ENCODE measurements at places on chromosomes 7 and 10.
A peak's percentile ranks its signal among the peaks of the same experiment; 100 is the strongest.

GRCh38 chr7:139914306-139915267 lies 85.5 kb downstream of the TBXAS1 start:
- no peak for DNase-seq

GRCh38 chr10:31319602-31320549 lies 860 bp downstream of the ZEB1 start:
- DNase-seq, result peak; percentile 16

DNA sequence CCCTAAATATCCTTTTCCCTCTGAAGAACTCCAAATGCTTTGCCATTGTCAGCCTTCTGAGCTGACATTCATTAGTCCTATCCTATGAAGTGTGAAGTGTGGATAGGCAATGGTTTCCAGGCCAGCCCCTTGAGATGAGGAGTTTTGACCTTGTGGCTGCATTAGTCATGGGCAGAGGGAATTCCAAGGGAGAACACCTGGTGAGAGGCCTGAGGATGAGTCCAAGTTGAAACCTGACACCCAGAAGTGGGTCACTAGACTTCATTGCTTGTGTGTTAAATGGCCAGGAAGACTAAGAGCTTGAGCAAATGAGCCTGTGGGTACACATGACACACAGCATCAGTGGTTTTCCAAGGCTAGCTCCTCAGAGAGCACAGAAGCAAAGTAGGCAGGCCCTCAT lies 260.8 kb downstream of the SKAP2 start:
- peak; percentile 89 for DNase-seq

- no peak for DNase-seq
Measured at GRCh38 chr10:91411621-91412020, 1.5 kb downstream of the HECTD2 start.

- DNase-seq, result no peak
Measured at GRCh38 chr10:73983096-73984047, 14.5 kb upstream of the VCL start.

GRCh38 chr7:80823057-80823456 lies 95.8 kb downstream of the SEMA3C start:
- DNase-seq, result no peak

DNA sequence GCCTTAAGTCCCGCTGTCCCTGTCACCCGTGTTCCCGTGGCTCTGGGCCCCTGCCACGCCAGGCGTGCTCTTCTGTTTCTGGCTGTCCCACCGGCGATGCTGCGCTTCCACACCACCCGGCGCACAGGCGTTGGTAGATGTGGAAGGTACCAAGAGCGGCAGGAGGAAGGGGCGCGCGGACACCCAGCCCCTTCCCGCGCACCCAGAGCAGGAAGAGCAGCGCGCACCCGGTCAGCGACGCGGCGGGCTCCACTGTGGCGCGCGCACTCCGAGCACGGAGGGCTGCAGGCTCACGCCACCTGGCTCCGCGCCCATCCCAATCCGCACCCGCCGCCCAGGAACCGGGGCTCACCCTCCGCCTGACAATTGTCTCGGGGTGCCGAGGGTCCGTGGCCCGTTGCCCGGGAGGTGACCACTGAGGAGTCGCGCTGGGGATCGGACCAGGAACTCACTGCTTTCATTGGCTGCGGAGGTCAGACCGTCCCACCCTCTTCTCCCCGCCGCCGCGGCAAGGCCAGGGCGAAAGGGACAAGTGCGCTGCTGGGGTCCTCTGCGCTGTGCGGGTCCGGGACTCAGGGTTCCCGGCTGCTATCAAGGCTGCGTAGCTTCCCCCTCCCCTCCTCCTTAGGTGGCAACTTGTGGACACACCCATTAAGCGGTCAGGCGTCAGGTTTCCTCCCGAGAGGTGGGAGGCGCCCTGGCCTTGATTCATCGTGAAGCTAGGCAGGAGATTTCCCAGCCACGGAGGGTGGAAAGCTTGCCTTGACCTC lies 121.6 kb upstream of the ZNF92 start:
- DNase-seq, result peak; percentile 89

DNA sequence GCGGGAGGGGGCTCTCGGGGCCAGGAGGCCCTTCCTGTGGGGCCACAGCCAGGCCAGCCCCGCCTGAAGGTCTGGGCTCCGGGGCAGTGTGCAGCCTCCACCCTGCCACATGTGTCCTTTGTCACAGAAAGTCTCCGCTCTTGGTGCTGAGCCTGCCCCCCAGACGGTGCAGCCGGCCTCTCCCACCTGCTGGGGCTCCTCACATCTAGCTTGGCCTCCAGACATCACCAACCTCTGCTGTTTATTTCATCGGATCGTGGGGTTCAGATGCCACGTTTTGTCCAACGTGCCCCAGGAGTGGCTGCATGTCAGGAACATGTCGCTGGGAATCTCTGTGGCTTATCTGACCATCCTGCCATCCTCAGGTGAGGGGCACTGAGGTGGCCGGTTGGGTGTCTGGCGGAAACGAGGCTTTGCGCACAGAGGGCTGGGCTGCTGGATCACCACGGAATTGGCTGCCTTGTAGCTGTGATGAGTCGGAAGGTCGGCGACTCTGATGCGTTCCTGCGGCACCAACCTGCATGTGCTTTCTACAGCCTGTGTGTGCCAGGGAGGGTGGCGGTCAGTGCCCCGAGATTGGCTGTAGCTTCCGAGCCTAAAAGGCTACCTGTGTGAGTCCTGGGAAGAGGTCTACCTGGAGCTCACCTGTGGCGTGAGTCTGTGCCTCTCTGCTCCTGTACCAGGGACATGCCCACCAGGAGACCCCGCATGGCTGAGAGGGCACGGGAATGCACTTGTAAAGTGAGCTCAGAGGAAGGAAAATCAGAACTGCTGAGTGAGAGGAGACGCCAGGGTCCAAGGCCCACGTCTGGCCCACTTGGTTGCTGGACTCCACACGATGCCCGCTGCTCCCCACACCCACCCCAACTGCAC lies 316.4 kb downstream of the DNAJB6 start:
- DNase-seq, result no peak

DNA sequence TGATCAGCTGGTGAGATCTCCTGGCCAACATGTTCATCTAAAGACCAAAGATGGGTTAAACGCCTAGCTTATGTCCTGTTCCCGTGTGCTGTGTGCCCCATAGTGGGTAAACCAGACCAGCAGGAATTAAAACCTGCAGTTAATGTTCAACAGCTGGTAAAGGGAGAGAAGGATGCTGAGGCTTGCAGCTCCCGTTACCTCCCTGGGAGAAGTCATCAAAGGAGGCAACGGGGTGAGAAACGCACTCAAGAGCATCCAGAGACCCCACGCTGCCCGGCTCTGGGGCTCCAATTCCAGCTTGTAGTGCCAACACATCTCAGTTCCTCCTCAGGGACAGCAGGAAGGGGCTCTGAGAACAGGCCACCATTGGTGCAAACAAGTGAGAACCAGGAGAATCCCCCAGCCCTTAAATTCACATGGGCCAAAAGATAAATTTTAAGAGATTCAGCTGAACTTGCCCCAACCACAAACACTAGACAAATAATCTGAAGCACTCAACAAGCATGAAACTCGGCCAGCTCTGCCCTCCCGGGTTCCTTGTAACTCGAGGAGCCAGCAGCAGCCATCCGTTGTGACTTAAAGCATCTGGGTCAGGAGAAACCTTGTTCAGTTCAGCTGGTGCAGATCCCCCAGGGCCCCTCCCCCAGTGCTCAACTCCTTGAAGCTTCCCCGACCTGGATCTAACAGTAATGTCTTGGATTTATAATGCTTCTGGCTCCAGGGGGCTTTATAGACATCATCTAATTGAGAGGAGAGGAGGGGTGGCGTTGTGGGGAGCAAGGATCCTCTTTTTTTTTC lies 29.4 kb downstream of the FAM241B start:
- peak; percentile 11 for DNase-seq

DNA sequence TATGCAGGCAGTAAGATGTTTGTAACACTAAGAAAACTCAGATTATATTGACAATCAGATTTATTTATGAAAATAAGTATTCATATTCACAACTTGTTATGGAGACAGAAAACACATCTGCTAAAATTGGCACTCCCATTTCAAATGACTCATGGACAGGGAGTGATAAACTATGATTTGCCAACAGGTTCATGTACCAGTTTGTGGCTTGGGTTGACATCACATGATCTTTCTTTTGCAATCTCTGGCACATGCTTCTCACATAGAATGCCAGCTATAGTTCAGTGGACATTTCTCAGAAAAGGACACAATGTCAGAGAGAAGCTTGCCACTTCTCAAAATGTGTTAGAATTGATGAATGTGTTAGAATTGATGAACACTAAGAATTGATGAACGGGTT lies 663.2 kb upstream of the ANKRD30A start:
- no peak for DNase-seq
